ENCODE measurements at places on chromosomes 3 and 15.
A peak's percentile ranks its signal among the peaks of the same experiment; 100 is the strongest.

- H3K36me3 ChIP-seq: peaks cover 12% of the 10 kb centered on the region
- no peaks in the 10 kb centered on the region for H3K27me3 ChIP-seq
- H3K4me3 ChIP-seq: no peak overlapping the region
- no peaks in the 10 kb centered on the region for H3K4me1 ChIP-seq
- no peak for DNase-seq
Observed at GRCh38 chr3:43086460-43087165, 19.3 kb downstream of the POMGNT2 start.

GRCh38 chr3:119294696-119295671 is 801 bp downstream of the ARHGAP31 start:
- no peak overlapping the region for H3K27ac ChIP-seq
- DNase-seq: peak; percentile 33
- H3K36me3 ChIP-seq: no peaks in the 10 kb centered on the region

DNA sequence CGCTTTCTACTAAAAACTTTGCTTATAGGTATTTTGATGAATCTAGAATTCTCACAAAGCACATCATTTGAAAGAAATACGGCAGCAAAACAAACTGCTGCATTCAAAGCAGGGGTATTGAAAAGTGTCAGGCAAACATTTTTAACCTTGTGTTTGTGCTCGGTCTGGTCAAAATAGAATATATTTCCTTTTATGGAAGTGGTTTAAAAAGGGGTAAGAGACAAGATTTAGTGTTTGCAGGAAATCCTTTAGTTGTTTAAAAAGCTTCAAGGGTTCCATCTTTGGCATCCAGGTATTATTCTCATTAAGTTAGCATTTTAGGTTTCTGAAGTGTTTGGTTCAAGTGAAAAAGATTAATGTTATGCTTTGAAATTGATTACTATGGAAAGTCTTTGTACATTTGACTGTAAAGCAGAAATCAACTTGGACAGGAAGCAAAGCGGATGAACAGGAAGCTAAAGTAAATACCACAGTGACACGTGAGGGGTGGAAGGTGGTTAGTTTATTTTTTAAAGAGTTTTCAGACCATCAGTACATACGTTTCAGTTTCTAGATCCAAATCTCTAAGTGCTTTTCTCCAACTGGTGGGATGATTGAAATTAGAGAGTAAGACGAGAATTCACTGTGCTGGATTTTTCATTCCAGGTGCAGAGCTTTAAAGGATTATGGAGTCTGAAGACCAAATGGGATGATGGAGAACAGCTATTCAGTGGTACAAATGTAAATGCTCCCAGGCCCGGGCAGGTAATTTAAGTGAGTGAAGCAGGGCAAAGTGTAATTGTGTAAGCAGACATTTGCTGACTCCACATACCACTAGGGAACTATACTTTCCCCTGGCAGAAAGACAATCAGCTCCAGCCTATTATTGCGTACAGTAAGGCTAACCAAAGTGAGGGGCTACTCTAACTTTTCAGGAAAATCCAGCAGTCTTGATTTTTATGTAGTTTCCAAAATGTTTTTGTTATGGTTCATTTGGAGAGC is 341.8 kb upstream of the TBL1XR1 start:
- no peak overlapping the region for H3K4me3 ChIP-seq
- no peak overlapping the region for H3K27ac ChIP-seq
- no peaks in the 10 kb centered on the region for H3K36me3 ChIP-seq

DNA sequence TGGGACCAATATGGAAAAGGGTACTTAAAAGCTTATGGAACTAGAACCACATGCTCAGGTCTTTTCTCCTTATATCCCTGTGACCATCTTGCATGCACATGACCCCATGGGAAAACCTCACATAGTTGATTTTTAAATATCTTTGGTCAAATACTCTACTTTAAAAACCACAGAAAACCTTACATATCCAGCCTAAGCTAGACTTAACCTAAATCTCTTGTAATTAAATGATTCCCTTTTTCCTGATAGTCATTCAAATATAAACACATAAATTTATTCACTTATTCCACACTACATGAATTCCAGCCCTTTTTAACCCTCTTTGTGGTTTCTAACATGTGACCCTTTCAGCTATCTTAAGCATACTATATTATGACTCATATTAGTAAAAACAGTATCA is 46.8 kb downstream of the DNAJC13 start:
- H3K36me3 ChIP-seq: peaks cover 4% of the 10 kb centered on the region
- H3K4me1 ChIP-seq: peaks cover 10% of the 10 kb centered on the region
- H3K27me3 ChIP-seq: no peaks in the 10 kb centered on the region

- DNase-seq: no peak
- H3K4me1 ChIP-seq: no peaks in the 10 kb centered on the region
- H3K36me3 ChIP-seq: no peaks in the 10 kb centered on the region
- H3K4me3 ChIP-seq: no peak overlapping the region
- no peak overlapping the region for H3K27ac ChIP-seq
Observed at GRCh38 chr3:5442106-5442785, 254.7 kb downstream of the EDEM1 start.
